ENCODE measurements at places on chromosomes 13 and 19. TPM values are rescaled to one million over a fixed set of nuclear protein-coding genes. Genes with fewer than 3 reads are reported as not detected.

The ATP1A3 gene
- 12.1 TPM for total RNA-seq

The SYCN gene
- total RNA-seq = not detected

The PRSS57 gene
- not detected for total RNA-seq

The SIGLEC12 gene
- total RNA-seq = not detected

The RAB20 gene
- total RNA-seq = 5.7 TPM

The C5AR1 gene
- total RNA-seq = not detected

The CACNG8 gene
- not detected for total RNA-seq

The CBARP gene
- 1.9 TPM for total RNA-seq

The KLK6 gene
- not detected for total RNA-seq

The IZUMO4 gene
- total RNA-seq = not detected

The USHBP1 gene
- total RNA-seq = not detected

The ZNF573 gene
- total RNA-seq = 8.5 TPM

The FCAR gene
- total RNA-seq = not detected

The FXYD7 gene
- total RNA-seq = not detected

The TSHZ3 gene
- total RNA-seq = 52.5 TPM

The MTUS2 gene
- total RNA-seq = 2.4 TPM

The UBE2M gene
- total RNA-seq = 72.0 TPM

The PABPC3 gene
- 0.14 TPM for total RNA-seq

The IQCN gene
- 0.06 TPM for total RNA-seq

The ADPRHL1 gene
- 2.2 TPM for total RNA-seq

The YJEFN3 gene
- total RNA-seq = 1.0 TPM

The RAB3D gene
- 0.58 TPM for total RNA-seq

The ZNF540 gene
- 0.73 TPM for total RNA-seq

The PNMA8B gene
- 0.04 TPM for total RNA-seq

The AXL gene
- total RNA-seq = 24.1 TPM

The GRIK5 gene
- 10.3 TPM for total RNA-seq

The RXFP2 gene
- not detected for total RNA-seq

The EBPL gene
- total RNA-seq = 56.6 TPM

The DCUN1D2 gene
- 21.4 TPM for total RNA-seq

The NCAN gene
- total RNA-seq = not detected

The PLPPR3 gene
- total RNA-seq = not detected

The CLIP3 gene
- total RNA-seq = 3.3 TPM

The POLR1G gene
- 21.8 TPM for total RNA-seq
